ENCODE measurements at places on chromosomes 3 and 15. TPM values are rescaled to one million over a fixed set of nuclear protein-coding genes. Genes with fewer than 3 reads are reported as not detected.

Gene TGFBR2
- total RNA-seq, result 191 TPM

Gene COL7A1
- 1.2 TPM for total RNA-seq

Gene PRR20G
- not detected for total RNA-seq

Gene A4GNT
- not detected for total RNA-seq

Gene CADM2
- total RNA-seq, result 0.33 TPM

Gene GABRB3
- total RNA-seq, result 0.11 TPM

Gene BSN
- 0.35 TPM for total RNA-seq

Gene LSG1
- 63.8 TPM for total RNA-seq

- DNase-seq, result no peak
These were observed 21.4 kb downstream of the RAD54L2 start for GRCh38 chr3:51559961-51560360.

DNA sequence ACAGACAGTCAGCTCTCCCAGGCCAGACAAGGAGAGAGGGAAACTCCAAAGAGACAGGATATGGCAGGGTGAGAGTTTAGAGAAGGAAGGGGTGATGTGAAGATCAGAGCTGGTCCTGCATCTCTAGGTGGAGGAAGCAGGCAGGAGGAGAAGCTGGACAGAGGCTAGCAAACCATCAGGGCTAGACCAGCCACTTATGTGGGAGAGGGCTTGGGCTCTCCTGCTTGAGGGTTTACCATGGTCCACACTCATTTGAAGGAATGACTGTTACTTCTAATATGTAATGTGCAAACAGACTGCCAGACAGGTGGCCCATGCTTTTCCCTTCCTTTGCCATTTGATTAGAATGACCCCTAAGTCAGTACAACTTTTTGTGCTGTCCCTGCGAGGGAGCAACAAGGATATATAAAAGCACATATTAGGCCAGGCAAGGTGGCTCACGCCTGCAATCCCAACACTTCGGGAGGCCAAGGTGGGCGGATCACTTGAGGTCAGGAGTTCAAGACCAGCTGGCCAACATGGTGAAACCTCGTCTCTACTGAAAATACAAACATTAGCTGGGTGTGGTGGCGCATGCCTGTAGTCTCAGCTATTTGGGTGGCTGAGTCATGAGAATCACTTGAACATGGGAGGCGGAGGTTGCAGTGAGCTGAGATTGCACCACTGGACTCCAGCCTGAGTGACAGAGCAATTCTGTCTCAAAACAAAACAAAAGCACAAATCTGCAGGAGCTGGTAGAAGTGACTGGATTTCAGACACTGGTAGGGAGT, 41.0 kb upstream of the MANF start:
- no peak for DNase-seq

GRCh38 chr3:100613721-100614390, 4.5 kb downstream of the ADGRG7 start:
- no peak for DNase-seq

DNA sequence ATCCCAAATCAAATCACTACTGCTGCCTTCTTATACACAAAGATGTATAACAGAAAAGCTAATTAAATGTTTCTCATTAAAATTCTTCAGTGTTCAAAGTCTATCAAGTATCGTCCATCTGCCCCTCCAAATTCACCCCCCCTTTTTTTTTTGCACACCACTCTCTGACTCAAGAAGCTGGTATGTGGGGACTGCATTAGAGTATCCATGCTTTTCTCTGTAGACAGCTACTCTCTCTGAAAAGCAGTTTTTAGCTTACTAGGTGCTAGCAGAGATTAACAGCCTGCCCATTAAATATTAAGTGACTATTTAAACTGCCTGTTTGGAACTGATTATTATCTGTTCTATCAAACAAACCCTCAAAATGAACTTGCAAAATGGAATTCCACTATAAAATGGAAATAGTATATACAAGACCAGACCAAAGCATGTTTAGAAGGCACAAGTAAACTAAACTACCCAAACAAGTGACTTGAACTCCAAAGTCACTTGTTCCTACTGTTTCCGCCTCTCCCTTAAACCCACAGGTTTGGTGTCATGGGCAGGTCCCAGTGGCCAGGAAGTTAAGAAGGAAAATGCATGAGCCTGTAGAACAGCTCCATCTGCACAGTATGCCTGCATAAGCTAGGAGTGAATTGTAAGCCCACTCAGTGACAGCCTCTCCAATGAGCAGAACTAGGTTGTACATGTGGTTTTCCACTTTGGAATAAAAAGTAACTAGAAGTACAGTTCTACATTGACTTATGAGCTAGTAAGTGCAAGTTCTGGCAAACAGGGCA, 32.5 kb downstream of the GBE1 start:
- DNase-seq, result no peak

GRCh38 chr15:90638963-90639362, 78.2 kb upstream of the BLM start:
- DNase-seq, result no peak

- DNase-seq, result no peak
These were observed 895.6 kb downstream of the ROBO1 start for GRCh38 chr3:78872195-78872594.

DNA sequence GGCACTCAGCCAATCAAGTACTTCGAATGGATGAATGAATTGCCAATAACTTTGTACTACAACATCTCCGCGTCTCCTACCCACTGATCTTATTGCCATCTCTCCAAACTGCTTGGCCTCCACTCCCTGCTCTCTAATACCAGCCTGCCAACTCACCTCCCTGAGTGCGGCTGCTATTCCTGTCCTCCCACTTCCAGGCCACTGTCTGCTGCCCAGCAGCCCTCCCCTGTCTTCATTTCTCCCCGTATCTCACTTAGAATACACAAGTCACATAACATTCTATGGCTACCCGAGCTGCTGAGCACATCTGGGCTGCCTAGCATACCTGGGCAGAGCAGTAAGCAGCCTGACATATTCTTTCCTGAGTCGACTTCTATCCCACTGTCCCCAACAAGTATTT, 149.9 kb upstream of the LRTM1 start:
- DNase-seq, result no peak

GRCh38 chr3:157370867-157371266, 65.8 kb upstream of the PTX3 start:
- no peak for DNase-seq

- no peak for DNase-seq
These were observed 59.3 kb downstream of the ADCY5 start for GRCh38 chr3:123389628-123389918.

DNA sequence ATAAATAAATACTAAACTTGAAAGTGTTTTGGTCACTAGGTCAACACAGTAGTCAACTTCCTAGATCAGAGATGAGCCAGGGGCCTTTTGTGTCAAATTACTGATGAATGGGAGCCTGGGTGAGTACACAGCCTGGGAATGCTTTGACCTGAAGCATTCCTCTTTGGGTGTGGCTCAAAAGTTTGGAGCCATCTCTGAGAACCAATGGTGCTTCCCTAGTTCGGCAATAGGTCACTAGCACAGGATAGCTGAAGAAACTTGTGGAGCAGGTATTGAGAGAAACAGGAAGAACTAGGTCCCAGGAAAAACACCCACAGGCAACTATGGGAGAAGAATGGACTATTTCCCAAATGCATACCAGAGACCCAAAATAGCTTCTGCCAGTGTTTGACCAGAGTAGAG, 56.6 kb upstream of the PLXND1 start:
- DNase-seq, result no peak

GRCh38 chr3:5840056-5840455, 652.5 kb downstream of the EDEM1 start:
- no peak for DNase-seq

DNA sequence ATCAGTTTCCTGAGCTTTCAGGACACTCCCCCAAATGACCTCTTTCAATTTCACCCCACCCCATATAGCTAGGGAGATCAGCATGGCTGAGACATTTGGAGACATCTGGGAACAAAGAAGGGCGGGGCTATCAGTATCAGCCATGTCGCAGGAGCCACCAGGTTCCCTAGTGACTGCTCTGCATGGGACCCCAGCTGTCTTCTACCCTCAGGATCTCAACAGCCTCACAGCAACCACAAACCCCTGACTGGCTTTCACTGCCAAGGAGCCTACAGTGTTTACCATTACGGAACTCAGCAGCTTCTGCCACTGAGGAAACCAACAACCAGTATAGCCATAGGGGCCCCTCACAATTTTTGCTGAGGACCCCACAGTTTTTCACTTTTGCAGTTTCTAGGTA, 269.6 kb upstream of the TRIM42 start:
- DNase-seq, result no peak

- no peak for DNase-seq
These were observed 3.0 kb upstream of the TRH start for GRCh38 chr3:129971351-129972052.

DNA sequence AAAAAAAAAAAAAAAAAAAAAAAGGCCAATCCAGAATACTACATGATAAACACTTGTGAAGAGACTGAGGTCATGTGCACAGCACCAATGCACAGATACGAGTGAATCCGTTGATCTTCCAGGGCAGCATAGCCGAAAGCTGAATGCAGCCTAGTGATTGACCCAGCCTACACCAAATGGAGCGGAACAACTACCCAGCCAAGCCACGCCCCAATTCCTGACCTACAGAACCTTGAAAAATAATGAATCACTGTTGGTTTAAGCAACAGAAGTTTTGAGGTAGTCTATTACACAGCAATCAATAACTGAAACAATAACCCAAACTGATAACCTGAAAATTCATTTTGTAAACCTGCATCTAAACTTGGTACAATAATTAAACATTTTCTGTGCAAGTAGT, 361.0 kb downstream of the FHIT start:
- no peak for DNase-seq

GRCh38 chr3:174482541-174482940, 376.6 kb upstream of the NAALADL2 start:
- no peak for DNase-seq

- no peak for DNase-seq
These were observed 134.7 kb downstream of the P3H2 start for GRCh38 chr3:189985948-189986347.

GRCh38 chr3:31559872-31560534, 27.3 kb downstream of the STT3B start:
- DNase-seq, result no peak

- DNase-seq, result no peak
These were observed 6.7 kb upstream of the NCEH1 start for GRCh38 chr3:172717493-172718088.

DNA sequence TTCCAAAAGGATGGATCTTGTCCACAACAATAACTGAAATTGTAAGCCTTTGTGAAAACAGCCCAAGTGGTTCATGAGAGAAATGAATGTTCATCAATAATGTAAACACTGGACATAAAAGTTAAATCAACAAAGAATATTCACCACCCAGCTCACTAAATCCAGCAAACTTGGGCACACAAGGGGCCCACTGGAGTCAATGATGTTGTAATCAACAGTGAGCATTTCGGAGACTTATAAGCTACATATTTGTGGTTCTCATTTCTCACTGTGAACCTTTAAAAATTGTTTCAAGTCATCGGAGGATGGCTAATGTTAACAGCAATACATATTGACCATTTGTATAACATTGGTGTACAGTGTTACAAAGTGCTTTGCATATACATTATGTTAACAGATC, 63.1 kb downstream of the VGLL4 start:
- no peak for DNase-seq

- DNase-seq, result no peak
These were observed 4.5 kb downstream of the HDC start for GRCh38 chr15:50260969-50261496.

GRCh38 chr15:41952013-41952563, 20.3 kb downstream of the EHD4 start:
- no peak for DNase-seq

- DNase-seq, result no peak
These were observed 57.6 kb downstream of the FNDC3B start for GRCh38 chr3:172096881-172097420.

DNA sequence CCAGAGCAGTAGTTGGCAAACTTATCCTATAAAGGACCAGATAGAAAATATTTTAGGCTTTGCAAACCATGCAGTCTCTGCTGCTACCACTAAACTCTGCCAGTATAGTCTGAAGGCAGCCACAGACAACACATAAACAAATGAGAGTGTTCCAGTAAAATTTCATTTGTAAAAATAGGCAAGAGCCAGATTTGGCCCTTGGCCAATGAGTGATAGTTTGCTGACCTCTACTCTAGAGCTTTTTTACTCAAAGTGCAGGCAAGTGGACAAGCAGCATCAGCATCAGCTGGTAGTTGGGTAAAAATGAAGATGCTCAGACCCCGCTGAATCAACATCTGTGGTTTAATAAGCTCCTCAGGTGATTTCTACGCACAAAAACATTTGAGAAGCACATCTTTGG, 269.8 kb downstream of the NTRK3 start:
- no peak for DNase-seq

- DNase-seq, result no peak
These were observed 43.5 kb upstream of the SNRPA1 start for GRCh38 chr15:101338502-101339057.

- DNase-seq, result no peak
These were observed 327.5 kb downstream of the UACA start for GRCh38 chr15:70435872-70436271.

GRCh38 chr3:141446737-141447136, 40.1 kb upstream of the RASA2 start:
- DNase-seq, result no peak

DNA sequence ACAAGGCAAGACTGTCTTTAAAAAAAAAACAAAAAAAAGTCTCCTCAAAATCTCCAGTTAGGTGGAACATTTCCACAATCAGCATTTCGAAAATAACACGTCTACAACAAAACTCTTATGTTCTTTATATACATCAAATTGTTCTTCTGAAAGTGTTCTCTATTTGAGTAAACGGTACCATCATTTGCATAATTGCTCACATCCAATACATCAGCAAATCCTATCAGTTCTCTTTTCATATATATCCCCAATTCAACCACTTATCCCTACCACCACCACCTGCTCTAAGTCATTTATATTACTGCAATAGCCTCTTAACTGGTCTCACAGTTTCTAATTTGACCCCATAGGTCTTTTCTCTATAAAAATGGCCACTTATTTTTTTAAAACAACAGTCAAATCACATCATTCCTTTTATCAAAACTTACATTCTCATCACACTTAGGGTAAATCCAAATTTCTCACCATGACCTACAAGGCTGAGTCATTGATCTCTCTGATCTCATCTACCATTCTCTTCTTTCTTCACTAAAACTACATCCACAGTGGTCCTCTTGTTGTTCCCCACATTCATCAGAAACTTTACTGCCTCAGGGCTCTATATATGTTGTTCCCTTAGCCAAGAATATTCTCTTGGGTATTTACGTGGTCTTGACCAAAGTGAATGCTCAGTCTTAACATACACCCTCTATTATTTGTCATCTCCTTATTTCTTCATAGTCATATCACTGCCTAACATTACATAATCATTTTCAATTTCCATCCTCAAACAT, 237.0 kb downstream of the SCAPER start:
- DNase-seq, result no peak

All from CD8-positive, alpha-beta T cell (primary cell).